ENCODE measurements at places on chromosomes 7 and 10.

DNA sequence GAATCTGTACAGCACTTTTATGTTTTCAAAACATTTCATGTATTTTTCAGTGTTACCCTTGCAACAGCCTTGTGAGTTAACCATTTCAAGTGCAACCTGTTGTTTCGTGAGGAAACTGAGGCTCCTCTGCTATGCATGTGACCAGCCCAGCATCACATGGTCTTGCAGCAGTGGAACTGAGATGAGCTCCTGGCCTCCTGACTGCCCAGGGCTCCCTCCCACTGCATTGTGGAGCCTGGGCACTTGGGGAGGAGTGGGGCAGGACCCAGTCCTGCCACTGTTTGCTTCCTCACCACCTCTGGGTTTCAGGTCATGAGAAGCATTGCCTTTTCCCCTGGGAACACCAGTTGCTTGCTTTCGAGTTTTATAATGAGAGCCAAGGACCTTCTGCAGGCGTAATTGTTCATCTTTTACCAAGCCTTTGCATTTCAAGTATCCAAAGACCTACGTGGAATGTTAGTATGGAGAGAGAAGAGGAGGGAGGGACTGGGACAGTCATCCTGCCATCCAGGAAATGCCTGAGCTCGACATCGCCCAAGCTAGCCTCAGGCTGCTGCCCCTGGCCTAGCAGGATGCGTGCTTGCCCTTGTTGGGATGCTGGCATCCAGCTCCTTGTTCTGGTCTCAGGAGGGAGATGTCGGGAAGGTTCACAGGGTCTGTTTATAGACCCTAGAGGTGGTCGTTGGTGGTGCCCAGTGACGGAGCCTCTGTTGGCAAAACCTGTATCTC, 32.3 kb upstream of the BHLHA15 start:
- DNase-seq = no peak

DNA sequence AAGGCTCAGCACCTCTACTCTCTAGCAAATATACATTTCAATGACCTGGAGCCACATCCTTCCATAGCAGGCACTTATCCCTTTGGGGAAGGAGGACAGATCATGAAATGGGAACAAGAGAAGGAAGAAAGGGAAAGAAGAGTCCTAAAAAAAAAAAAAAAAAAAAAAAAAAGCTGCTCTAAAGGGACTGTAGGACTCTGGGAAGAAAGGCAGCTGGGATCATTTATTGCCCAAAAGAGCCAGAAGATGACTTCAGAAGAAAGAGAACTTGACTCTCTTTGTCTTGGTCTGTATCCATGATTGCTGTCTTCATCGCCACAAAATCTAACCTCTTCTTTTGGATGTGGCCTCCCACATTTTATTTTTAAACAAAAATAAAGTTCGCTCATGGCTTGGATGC, 203.6 kb upstream of the CELF2 start:
- no peak for DNase-seq

DNA sequence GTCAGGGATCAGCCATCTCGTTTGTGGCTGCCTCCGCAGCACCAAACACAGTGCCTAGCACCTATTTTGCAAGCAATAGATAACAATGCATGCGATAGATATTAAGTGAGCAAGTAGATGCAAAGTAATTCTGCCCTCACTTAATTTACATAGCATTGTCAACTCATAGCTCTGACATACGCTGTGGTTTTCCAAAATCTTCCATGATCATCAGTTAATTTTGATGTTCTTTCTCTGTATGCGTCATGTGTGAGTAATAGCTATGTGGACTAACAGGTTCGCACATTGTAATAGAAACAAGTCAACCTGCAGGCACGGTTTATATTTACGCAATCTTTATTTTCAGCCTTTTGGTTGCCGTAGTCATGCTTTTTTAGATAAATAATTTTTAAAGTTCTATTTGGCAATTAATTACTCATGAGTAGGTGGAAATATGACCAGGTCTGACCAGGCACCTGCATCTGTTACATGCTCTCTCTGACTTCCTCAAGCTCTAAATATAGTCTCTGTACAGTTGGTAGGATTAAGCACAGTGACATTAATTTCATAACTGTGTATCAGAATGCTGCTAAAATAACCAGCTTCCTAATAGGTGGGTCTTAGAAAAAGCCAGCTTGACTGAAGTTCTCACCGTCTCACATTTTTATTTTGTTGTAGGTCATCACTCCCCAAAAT, 13.3 kb downstream of the MAP3K8 start:
- no peak for DNase-seq

- DNase-seq = no peak
Observed at GRCh38 chr10:102401735-102402511, 6.4 kb downstream of the NFKB2 start.

DNA sequence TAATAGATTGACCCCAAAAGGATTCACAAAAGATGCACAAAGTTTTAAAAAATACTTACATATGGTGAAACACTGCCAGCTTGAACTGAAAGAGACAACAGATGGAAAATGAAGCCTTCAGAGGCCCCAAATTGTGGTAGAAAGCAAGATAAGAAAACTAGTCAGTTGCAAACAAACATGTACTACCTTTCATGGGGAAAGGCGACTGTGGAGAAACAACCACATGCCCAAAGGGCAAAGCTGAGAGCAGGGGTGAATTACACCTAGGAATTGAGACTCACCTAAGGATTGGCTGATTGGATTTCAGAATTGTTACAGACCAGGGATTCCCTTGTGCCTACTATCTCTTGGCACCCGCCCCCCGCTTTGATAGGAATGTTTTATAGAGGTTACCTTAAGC, 13.1 kb downstream of the EPC1 start:
- no peak for DNase-seq

- no peak for DNase-seq
Observed at GRCh38 chr10:35916791-35917190, 274.7 kb upstream of the FZD8 start.

GRCh38 chr10:96170230-96170629, 40.1 kb downstream of the ZNF518A start:
- DNase-seq = no peak

- no peak for DNase-seq
Observed at GRCh38 chr7:78473021-78473420, 674.4 kb downstream of the PHTF2 start.

DNA sequence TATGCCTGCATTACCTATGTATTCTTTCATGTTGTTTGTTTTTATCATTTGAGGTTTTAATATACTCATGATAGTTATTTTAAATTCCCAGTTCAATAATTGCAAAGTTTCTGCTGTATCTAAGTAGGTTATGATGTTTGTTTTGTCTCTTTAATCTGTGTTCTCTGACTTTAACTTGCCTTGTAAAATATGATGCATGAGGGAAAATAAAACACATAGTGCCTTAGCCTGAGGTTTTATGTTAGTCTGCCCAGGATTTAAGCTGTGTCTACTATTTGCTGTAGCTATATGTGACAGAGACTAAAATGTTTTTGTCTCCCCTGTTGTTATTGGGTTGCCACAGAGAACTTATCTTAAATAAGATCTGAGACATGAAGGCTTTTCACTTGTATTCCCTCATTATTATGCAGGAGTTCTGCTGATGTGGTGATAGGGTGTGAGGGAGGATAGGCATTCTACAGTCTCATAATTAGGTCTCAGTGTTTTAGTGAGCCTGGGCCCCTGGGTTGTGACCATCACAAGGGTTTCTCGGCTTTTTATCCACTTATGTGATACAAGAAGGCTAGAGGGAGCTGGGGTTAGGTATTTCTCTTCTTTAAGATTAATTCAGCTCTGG, 582.5 kb downstream of the CNTNAP2 start:
- no peak for DNase-seq

GRCh38 chr7:131197920-131198615, 129.6 kb upstream of the MKLN1 start:
- no peak for DNase-seq

DNA sequence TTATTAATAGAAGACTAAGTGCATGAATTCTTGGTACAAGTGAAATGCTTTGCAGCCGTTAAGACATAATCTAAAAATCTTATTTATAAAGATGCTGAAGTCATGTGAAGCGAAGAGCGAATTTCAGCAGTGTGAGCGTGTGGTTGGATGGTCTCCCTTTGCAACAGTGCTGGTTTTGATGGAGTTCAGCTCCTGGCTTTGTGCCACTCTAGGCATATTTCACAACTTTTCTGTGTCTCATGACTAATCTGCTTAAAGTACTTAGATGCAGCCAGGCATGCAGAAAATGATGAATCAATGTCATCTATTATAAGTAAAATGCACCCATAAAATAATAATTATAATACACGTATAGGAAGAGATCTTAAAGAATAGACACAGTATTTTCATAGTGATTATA, 107.2 kb upstream of the TCERG1L start:
- DNase-seq = no peak

GRCh38 chr7:80622541-80622940, 15.9 kb upstream of the CD36 start:
- no peak for DNase-seq

DNA sequence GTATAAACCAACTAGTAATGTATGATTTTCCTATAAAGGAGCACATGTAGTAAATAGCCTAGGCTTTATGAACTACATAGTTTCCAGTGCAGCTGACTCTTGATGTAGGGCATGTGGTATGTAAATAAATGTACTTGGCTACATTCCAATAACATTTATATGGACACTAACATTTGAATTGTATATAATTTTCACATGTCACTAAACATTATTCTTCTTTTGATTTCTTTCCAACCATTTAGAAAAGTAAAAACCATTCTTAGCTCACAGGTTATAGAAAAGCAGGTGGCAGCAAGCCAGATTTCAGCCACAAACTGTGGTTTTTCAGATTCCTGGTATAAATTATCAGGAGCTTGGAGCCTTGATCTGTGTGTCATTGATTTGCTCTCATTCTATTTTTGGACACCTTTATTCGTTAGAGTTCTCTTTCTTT, 1182.0 kb downstream of the CNTNAP2 start:
- no peak for DNase-seq

GRCh38 chr7:8561449-8561848, 128.0 kb downstream of the NXPH1 start:
- no peak for DNase-seq

DNA sequence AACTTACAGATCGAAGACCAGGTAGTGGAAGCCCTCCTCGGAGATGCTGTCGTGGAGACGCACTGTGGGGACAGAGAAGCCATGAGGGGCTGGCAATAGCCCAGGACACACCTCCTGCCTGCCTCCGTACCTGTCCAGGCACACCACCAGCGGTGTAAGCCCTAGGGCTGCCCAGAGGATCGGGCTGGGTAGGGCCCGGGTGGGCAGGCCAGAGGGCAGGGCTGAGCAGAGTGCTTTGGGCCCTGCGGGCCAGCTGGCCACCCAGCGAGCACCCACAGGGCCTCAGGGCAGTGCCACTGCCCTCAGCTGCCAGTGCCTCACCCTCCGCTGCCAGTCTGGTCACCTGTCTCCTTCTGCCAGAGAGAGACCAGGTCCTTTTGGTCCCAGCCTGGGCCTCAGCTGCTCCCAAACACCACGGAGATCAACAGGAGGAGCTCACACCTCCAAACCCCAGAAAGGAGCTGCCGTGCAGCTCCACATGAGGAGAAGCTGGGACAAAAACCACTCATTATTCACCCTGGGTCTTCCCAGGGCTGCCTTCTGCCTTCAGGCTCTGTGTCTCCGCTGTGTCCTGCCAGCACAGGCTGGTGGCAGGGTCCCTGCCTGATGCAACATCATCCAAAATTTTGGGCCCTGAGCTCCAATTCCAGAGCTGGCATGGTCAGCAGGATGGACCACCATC, 58.2 kb downstream of the YKT6 start:
- no peak for DNase-seq

DNA sequence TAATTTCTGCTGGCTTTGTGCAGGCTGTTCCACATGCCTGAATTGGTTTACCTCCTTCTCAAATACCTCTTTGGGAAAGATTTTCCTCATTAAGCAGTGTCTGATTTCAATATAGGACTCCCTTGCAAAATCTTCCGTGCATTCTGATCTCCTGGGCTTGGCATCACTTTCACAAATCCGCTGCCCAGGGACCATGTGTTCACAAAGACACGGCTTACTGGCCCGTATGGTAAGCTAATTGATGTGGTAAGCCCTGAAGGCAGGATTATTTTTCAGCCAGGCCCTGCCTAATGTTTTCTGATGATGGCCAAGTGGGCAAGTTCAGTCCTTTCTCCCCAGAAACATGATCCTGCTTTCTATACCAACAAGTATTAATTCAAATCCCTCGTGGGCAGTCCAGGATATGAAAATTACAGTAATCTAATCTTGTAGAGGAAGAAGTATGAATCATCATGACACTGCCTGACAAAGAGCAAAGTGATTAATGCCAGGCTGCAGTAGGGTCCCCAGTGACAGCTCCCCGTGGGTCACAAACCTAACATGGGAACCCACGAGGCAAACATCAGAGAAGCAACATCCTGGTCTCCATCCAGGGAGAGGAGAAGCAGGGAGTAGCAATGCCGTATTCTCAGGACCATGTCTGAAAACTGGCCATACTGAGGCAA, 11.6 kb upstream of the SVIL start:
- peak; percentile 57 for DNase-seq

DNA sequence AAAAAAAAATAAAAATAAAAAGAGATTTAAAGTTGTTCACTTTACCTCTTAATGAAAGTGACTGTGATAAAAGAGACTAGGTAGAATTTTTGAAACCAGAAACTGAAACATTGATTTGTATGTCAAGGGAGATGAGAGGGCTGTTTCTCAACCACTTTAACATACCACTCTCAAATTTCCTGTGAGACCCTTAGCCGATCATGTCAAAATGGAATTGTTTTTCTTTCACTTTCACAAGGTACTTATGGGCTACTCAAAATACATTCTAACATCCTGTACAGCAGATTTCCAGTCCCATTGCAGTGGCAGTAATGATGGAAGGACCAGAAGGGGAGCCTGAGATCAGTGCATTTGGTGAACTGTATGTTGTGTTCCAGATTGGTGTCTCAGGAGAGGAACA, 261.2 kb downstream of the PPP1R3A start:
- no peak for DNase-seq

- no peak for DNase-seq
Observed at GRCh38 chr7:91156316-91157185, 107.7 kb upstream of the FZD1 start.

- DNase-seq = no peak
Observed at GRCh38 chr7:4655896-4656295, 26.2 kb upstream of the FOXK1 start.

GRCh38 chr10:116668446-116668845, 47.7 kb downstream of the PNLIPRP2 start:
- DNase-seq = no peak

DNA sequence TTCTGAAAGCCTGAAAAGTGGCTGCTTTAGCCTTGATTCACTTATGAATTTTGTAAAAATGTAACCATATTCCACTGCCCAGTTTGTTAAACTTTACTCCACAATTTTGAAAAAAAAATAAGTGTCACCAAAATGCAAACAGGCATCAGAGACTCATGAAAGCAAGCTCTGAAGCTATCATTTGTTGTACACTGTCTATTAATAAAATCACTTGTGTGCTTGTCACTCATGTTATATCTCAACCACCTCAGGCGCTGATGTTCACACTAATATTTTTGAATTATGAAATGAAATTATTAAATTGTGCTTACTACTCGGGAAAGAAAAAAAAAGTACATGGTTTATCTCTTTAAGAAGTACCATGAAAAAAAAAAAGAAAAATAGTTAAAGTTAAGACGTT, 34.5 kb upstream of the DKK1 start:
- DNase-seq = no peak

DNA sequence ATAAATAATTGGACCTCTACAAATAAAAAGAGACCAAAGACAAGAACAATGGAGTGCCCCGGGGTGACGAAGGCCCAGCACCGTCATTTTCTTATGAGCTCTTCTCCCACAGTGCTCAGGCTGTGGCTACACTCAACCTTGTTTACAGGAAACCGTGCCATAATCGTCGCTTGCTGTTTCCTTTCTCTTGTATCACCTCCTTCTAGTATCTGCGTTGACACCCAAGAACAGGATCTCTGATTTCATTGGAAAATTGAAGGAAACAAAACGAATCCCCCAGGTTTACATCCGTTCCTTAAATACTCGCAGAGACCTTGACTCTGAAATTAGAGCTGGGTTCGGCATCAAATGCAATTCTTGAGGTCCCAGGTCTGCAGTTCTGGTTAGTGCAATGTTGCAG, 1.7 kb upstream of the IGFBP3 start:
- DNase-seq = no peak
